ENCODE measurements at places on chromosomes 2 and 18.

DNA sequence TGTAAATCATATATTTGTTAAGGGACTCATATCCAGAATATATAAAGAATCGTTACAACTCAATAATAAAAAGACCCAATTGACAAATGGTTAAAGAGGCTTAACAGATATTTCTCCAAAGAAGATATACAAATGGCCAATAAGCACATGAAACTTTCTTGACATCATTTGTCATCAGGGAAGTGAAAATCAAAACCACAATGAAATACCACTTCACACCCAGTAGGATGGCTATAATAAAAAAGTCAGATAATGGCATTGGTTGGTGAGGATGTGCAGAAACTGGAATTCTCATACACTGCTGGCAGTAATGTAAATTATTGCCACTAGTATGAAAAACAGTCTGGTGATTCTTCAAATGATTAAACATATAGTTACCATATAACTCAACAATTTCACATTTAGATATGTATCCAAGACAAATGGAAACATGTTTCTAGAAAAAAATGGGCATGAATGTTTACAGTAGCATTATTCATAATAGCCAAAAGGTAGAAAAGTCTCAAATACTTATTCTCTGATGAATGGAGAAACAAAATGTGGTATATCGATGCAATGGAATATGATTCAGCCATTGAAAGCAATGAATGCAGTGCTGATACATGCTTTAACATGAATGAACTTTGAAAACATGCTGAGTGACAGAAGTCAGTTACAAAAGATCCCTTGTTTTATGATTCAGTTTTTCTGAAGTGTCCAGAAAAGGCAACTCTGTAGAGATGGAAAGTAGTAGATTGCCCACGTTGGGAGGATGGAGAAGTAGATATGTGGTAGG lies 304.6 kb upstream of the ZEB2 start:
- DNase-seq, result no peak

DNA sequence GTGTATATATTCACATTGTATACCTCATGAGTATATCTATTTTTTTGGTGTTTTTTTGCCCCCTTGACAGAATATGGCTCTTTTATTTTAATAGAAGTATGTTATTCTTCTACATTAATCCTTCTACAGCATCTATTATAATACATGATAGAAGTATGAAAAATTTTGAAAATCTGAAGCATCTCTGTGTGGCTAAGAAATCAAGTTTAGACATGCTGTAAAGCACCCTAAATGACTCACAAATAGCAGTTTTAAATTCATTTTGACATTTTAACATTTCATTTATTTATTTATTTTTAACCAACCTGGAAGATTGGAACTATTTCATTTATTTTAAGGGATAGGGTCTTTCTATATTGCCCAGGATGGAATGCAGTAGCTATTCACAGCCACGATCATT lies 33.8 kb upstream of the ROCK1 start:
- DNase-seq, result no peak

DNA sequence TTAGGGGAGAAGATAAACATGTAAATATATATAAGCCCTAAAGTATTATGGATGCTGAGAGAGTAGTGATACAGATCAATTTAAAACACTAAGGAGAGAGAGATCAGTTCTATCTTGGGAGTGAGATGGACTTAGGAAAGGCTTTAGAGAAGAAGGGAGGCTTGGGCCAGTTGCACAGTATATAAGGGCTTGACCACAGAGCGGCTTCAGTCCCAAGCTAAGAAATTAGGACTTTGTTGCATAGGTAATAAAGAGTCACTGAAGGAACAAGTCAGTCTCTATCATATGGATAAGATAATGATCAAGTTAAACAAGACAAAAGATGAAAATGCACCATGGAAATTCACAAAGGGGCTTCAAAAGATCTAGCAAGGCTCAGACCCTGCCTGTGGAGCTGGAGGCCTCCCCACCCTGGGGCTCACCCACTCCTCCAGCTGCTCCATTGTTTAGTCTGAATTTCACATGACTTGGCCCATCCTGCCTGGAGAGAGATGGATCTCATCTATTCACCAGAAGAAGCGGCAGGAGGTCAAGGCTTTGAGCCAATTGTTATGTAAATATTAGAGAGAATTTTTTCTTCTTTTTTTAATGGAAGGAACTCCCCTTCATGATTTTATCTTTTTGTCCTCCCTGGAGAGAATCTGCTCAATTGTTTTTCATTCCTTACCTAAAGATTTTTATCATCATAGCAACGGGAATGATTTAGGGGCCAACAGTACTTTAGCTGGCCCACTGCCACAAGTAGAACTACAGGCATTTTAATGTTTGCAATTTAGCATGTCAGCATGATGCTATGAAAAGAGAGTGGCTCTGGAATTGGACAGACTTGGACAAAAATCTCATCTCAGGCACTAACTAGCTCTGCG lies 44.0 kb downstream of the GYPC start:
- DNase-seq, result no peak

DNA sequence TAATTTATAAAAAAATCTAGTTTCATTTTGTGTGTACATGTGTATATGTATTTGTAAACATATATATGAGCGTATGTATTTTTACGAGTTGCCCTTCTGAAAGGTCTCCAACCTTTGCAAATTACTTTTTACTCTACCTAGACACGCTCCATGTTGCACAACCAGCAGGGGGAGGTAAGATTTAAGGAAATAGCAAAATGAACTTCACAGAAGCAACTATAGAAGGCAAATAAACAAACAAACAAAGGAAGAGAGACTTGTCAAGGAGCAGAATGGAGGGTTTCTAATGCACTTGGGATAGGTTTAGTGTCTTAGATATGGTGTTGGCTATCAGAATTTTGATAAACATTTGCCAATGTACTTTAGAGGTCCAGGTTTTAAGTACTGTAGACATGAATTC lies 820.5 kb upstream of the POU3F3 start:
- DNase-seq, result peak; percentile 0

- no peak for DNase-seq
Measured at GRCh38 chr18:32138332-32138982, 46.8 kb downstream of the RNF138 start.

DNA sequence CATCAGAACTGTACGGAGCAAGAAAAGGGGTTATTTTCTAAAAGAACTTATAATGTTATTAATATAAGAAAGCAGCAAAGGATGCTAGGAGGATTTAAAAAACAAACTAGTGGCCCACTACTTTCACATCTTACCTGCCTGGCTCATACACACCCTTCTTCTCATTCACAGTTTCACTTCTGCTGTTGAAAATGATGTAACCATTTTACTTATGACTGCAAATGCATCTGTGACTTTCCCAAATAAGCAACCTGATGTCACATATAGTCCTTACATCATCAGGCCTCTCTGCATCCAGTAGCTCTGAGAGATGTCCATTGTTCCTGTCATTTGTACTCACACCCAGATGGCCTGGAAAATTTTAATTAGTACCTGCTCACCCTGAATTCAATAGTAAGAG lies 101.8 kb upstream of the MYO3B start:
- DNase-seq, result peak; percentile 20

DNA sequence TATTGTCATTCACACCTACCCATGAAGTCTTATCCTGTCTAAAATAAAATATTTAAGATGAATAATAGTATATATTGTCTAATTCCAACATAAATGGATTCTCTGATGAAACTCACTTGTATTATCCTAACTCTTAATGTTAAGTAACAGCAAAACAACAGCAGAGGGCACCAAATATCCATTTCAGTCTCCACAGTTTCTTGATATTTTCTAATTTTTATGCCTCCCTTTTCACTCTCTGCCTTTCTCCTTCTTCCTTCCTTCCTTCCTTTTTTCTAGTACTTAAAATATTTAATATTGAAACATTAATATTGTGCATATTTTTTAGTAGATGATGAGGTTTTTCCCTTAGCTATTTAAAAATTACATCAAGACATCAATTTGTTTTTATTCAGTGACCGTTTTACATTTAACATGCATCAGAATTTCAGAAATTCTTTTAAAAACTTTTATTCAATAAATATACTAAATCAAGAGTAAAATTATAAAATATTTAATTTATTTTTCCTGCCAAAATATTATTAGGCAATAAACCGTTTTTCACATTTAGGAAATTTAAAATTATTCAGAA lies 97.6 kb downstream of the WDR7 start:
- peak; percentile 82 for DNase-seq

DNA sequence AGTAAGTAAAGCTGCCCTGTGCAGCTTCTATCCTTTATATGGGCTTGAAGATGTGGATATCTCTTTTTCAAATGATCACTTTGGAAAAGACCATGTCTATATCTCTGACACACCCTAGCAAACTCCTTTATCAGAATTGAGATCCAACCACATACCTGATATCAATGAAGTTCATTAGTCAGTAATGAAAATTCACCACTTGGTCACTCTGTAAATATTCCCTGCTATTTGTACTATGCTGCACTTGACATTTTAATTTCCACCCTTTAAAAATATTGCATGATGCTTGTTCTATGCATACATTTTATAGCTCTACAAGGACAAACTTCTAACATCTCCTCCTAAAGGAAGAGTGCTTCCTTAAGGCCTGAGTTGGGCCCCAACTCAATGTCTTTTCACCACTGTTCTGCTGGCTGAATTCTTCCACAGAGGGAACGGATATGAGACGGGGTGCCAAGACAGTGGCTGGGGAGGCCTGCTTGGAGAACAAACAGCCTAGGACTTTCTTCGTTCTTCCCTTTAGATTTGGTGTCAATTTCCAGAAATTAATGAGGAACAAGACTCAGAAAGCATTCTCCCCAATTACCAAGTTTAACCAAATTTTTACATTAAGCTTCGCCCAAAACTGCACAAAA lies at the start of gene GKN2:
GKN2 (minus strand) TSS at position 7 of the 635 bp plus-strand sequence. CDS start 32 bp downstream, outside the sequence.
- no peak for DNase-seq

DNA sequence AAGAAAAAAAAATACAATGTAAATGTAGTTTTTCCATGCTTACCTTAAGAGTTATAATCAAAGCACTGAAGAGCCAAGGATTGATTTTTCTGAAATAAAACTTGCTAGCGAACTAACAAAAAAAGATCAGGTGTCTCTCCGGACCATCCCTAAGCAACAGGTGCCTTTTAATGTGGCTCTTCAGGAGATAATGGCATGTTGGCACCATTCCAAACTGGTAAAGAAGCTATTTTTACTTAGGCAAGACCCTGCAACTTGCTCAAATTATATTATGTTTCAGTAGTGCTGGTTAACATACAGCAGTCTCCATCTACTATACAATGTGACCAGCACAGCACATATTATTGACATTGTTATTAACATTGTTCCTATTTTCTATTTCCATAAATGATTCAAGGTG lies 2.3 kb upstream of the GCC2 start:
- DNase-seq, result peak; percentile 56

GRCh38 chr2:136715146-136715545 lies 50.2 kb upstream of the THSD7B start:
- no peak for DNase-seq

DNA sequence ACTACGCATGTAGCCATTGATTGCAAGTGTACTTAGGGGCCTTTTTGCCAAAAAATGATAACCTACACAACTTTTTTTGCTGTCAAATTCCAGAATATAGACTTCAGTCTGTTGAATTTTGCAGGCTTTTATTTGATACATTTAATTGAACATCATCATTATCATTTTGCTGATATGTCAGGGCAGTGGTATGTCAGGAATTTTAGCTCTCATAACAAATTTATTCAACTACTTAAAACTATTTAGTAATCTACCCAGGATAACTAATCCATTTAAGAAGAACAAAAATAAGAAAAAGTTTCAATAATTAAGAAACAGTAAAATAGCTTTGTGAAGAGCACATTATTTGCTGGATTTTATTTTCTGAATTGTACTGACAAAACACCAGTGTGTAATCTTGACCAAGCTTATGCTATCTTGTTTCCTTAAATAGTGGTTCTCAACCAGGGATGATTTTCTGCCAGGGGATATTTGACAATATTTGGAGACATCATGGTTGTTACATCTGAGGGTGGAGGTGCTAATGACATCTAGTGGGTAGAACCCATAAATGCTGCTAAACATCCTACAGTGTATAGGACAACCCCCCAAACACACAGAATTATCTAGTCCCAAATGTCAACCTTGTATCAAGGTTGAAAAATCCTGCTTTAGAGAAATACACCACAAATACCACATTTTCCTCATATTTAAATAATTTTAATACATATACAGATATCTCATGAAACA lies 12.1 kb upstream of the TTN start:
- DNase-seq, result no peak

DNA sequence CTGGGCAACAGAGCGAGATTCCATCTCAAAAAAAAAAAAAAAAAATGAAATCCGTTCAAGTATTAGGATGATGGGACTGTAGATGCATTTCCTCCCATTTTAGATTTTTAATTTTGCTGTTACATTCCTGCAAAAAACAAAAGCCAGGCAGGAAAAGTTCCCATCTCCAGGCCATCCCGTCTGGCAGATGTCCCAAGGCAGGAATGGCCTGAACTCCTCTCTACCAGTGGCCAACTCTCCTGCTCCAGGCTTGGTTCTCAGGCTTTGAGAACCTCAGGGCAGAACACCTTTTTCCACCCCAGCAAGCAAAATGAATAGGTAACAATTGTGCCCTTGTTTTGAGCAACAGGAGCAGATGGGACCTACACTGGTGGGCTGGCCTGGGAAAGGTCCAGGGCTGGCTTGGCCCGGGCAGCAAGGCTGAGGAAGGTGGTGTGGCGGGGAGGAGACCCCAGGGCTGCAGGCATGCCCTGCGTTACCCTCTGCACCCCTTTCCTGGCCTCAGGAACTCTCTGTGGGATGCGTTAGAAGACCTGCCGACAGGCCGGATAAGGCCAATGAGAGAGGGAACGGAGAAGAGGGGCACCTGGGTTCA lies 86.0 kb downstream of the FAM210A start:
- no peak for DNase-seq

- DNase-seq, result no peak
Measured at GRCh38 chr18:45243340-45244110, 371.8 kb upstream of the SLC14A2 start.

DNA sequence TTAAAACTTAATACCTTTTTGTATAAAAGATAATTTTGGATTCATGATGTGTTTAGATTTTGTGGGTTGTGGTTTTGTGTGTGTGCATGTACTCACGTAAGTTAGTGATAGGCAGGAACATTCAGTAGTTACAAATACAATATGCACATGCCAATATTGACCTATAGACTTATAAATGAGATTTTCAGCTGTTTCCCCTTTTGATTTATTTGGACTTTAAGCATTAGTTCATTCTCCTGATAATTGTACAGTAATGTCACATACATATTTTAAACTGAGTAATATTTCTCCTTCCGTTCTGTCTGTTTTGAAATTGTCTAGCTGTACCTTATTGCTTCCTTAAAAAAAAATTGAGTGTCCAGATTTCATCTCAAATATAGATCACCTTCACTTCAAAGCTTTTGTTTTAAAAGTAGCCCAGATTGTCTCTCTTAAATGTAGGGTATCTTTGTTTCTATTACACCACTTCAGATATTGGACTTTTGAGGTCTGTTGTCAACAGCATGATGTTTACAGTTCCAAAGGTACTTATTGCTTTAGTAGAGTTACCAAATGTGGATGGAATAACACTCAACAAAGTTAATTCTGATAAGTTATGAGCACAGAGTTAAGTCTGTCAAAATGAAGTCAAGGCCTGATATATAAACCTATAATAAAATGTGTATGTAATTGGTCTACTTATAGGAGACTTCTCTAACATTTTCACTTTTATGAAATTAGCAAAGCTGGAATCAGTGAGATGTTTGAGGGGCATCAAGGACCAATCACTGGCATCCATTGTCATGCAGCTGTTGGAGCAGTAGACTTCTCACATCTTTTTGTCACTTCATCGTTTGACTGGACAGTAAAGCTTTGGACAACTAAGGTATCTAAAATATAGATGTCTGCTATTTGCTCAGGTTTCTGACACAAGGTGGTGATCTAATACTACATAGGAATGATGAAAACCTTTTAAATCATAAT lies 42.0 kb downstream of the DYNC1I2 start:
- no peak for DNase-seq

GRCh38 chr2:35503738-35504199 lies 851.8 kb upstream of the CRIM1 start:
- peak; percentile 77 for DNase-seq

- DNase-seq, result no peak
Measured at GRCh38 chr18:48931680-48932461, 18.9 kb downstream of the SMAD7 start.
